ENCODE measurements at places on chromosomes 7 and 10. TPM values are rescaled to one million over a fixed set of nuclear protein-coding genes. Genes with fewer than 3 reads are reported as not detected.

The TMEM130 gene
- total RNA-seq: not detected

The IDI2 gene
- not detected for total RNA-seq

The NUTM2B gene
- total RNA-seq: 0.36 TPM

DNA sequence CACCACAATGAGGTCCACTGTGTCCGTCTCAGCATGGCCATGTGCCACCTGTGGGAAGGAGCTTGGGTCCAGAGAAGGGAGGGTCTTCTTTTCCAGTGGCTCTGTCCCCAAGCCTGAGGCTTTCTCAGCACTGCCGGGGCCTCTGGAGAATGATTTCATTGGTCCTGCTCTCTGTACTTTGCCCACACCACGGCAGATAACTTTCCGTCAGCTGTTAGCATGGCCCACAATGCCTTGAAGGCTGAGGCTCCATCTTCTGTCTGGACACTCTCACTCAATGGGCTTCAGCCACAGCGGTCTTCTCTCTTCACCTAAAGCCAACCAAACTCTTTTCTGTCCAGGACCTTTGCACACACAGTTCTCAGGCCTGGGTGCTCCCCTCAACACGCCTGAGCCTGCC lies 192.5 kb downstream of the CXCL12 start:
- DNase-seq: peak; percentile 65

GRCh38 chr7:68425377-68425776 lies 1172.9 kb upstream of the AUTS2 start:
- no peak for DNase-seq

- peak; percentile 0 for DNase-seq
These were observed 1.1 kb downstream of the AUTS2 start for GRCh38 chr7:69599286-69599954.

The LRRTM3 gene
- total RNA-seq: 0.05 TPM

GRCh38 chr7:64877714-64878610 lies 25.1 kb upstream of the ZNF273 start:
- DNase-seq: no peak

Measured in myocyte (in vitro differentiated cells).